Activated CD4-positive, CD25-positive, alpha-beta regulatory T cell treated with anti-CD3 and anti-CD28 coated beads, Interleukin-2, amount 50 U/mL, for 24 hours (primary cell): ENCODE measurements at places on chromosomes 5 and 9.

DNA sequence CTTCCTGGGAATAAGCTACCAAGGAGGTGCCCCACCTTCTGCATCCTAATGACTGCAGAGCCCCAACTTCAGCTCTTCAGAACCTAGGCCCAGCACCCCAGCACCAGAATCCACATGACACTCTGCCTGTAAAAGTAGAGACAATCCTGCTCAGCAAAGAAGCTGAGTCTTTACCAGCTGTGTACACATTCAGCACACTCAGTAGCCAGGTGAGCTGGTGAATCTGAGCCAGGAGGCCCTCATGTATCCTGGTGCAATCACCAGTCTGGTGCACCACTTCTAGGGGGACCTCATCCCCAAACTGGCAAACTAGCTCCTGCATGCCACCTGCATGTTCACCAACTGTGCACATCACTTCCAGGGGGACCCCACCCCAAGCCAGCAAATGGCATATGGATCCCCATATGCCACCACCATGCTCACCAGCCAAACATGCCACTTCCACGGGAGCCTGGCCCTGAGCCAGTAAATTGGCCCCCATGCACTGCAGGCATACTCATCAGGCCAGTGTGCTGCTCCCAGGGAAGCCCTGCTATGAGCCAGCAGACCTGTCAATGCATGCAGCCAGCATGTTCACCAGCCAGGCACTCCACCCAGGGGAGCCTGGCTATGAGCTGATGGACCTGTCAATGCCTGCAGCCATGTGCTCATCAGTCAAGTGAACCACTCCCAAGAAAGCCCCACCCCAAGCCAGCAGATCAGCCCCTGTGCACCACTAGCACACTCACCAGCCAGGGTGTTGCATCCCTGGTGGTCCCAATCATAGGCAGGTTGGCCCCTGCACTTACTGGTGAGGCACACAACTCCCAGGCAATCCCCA, 15.6 kb upstream of the BTNL9 start:
- no peak for ATAC-seq

DNA sequence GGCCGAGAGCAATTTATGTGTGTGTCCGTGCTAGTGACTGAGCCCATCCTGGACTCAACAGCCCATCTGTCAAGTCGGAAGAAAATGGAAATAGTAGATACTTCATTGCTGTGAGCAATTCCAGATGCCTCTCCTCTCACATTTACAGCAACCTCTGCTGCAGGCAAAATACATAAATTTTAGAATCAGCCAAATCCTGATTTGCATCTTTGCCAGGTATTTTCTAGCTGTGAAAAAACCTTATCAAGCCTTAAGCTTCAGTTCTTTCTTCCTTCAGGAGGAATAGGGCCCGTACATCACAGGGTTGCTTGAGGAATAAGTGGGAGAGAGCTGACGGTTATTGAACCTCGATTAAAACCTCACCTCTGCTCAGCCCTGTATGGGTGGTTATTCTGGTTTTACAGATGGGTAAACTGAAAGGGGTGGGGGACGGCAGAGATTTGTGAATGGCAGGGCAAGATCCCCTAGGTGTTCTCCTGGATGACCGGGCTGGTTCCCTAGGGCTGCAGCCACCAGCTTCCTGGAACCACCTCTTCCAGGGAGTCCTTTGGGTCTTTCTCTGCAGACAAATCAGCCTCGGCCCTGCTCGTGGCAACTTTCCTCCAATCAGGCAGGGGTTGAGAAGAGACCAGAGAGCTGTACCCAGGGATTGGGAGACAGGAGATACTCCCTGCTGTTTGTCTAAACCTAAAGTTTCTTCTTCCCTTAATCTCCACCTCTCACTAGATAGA, 5.3 kb upstream of the MSX2 start:
- no peak for ATAC-seq

DNA sequence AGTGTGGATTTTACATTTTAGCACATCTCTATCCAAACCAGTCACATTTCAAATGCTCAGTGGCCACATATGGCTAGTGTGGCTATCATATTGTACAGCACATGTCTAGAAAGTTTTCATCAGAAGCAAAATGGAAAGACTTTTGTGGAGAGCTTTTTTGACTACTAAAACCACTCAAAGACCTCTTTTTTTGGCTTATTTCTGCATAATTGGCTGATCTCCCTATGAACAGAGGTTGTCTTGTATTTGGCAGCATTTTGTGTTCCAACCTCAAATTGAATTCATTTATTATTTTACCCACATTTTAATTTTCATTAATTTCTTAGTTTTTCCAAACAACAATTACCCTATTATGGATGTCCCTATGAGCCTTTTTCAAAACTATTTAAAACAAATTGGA, 395.7 kb downstream of the TLE1 start:
- no peak for ATAC-seq

DNA sequence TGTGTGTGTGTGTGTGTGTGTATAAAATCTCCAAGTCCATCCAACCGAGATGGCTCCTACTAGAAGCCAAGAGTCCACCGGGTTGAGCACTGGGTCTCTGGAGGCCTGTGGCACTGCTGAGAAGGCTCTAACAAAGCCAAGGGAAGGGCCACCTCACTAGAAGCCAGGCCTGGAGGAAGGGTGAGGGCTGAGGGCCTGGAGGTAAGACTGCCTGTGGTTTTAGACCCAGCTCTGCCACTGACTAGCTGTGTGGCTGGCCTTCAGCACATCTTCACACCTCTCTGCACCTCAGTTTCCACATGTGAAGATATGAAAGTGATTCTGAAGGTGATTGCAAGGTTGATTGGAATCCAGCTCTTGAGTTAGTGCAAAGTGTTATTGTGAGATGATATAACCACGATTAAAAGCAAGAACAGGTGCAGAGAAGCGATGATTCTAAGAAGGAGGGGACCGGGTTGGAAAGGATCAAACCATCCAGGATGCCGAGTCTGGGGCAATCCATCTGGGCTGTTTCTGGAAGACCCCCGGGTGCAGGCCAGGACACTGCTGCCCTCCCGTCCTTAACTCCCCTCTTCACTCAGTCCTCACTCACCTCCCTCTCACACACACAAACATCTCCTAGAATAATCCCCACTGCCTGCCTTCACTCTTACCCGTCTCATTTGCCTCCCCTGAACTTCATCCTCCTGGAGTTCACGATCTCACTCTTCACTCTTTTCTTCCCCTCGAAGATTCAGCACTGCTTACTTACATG, 2.3 kb downstream of the IL4 start:
- no peak for ATAC-seq

DNA sequence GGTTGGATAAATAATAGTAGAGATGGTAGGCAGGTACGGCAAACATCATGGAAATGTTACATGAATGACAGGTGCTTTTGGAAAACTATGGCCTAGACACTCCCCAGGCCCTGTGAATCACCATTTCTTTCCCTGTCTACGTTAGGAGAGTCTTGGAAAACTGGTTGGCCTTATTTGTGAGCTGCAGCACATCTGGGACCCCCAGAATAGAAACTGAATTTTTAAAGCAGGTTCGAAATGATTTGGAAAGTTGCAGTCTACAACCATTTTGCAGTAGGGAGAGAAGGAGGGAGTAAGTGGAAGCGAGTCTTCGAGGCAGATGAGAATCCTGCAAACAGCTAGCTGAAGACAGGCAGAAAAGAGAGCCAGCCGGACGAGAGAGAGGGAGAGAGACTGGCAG, 13.0 kb downstream of the C1QTNF2 start:
- no peak for ATAC-seq

GRCh38 chr9:33165263-33166151, 1.6 kb downstream of the B4GALT1 start:
- ATAC-seq = peak; percentile 12

DNA sequence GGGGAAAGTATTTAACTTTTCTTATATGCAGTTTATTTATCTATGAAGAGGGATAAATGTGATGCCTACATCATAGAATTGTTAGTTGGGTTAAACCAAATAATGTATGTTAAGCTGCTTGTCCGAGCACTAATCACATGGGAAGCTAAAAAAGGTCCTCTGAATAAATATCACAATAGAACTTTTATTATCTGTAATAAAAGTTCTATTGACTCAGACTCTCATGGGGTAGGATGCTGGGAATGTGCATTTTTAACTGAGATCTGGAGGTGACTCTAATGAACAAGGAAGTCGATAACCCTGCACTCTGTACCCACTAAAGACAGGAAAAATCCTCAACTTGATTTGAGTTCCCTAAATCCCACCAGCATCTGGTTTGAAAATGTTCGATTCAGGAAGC, 205.9 kb upstream of the IL12B start:
- no peak for ATAC-seq

DNA sequence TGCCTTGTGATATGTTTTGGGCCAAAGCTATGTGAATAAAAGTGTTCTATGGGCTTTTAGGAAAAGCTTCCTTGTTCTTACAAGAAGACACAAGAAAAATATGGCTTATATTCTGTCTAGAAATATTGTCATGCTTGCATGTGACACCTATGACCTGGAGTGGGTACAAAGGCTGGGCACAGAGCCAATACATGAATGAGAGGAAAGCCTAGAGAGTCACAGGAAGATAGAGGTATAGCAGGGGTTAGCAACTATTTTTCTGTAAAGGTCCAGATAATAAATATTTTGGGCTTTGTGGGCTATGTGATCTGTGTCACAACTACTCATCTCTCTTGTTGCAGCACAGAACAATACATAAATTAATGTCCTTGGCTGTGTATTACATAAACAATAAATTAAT, 196.6 kb upstream of the CD180 start:
- no peak for ATAC-seq

DNA sequence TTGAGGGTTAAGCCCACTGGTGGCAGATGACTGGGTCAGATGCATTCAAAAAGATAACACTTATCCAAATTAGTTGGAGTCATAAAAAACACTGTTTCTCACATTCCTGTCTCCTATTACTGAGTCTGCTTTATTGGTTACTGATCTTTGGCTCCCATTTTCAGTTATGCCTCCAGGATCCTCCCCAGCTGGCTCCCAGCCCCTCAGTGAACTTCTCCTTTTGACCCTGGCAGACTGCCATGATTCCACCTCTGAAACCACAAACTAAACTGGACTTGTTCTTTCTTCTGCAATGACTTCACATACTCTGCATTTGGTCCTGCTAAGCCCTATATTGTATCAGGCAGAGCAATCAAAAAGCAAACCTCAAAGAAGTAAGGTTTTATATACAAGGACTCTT, 860.8 kb upstream of the DMAC1 start:
- no peak for ATAC-seq

DNA sequence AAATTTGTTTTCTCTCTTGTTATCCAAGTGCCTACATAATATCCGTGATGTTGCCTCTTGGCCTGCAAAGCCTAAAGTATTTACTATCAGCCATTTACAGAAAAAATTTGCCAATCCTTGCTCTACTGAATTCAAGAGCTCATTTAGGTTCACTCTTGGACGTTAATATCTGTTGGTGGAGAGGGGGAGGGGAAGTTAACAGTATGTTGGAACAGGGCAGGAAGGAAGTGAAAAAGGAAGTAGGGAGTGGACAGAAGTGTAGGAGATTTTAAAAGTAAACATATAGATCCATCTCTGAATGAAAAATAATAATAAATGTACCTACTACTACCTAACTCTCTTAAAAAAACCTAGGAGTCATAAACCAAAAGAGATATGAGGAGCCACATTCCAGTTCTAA, 32.8 kb downstream of the ZNF608 start:
- no peak for ATAC-seq

- ATAC-seq = no peak
Observed at GRCh38 chr9:93261281-93261680, 77.3 kb downstream of the WNK2 start.

- no peak for ATAC-seq
Observed at GRCh38 chr9:113885183-113886025, 9.3 kb downstream of the ZNF618 start.

DNA sequence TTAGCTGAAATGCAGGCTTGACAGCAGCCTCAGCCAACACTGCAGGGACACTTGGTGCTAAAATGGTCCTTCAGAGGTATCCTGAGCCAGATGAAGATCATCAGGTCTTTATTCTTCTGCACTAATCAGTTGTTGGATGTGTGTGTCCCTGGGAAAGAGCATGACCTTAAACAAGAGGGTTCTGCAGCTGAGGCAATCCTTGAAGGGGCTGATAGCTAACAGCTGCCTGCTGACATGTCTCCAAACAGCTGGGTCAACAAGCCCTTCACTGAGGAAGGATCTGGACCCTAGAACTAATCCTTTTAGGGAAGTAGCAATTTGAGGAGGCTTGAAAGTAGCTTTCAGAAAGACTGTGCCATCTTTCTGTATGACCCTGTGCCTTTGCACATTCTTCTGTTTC, 376.3 kb upstream of the ACTBL2 start:
- ATAC-seq = no peak

DNA sequence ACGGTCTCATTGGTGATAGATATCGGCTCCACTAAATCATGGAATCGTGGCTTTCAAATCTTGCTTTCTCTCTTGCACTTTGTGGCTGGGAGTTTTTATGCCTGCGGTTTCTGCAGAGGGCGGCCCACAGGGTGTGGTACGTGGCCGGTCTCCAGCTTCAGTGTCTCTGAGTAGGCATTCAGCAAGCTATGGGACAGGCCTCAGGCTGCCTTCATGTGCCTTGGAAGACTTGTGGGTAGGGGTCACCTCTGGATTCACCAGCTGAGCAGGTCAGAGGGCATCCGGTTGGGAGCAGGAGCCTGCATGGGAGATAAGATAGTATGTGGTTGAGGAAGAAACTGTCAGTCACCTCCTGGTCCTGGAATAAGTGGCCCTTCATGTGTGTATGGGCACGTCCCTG, 47.7 kb downstream of the AMBP start:
- no peak for ATAC-seq

DNA sequence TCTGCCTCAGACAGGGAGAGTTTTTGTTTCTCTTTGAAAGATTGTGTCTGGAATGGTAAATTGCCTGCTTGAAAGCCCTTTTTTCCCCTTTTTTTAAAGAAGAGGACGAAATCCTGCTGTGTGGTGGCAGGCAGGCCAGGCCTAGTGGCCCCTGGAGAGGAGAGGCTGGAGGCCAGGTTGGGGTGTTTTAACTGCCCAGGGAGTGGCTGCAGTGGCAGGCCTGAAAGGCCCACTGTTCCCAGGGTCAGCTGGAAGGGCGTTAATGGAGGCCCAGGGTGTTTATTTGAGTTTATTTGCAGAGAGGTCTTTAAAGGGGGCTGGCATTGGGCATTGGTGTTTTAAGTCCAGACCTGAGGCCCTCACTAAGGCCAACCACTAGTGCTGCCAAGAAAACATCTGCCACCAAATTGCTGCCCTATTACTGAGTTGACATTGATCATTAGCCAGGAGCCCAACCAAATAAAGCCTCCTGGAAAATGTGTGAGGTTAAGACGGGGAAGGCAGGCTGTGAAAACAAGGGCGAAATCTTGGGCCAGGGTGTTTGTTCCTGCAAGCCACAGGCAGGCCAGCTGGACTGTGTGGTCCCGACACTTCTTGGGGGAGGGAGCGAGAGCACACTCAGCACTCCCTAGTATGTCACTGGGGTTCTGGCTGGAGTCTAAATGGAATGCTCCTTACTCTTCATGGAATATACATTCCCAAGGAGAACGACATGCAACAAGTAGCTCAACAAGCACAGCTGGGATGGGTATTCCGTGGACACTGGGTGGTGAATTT, 5.0 kb downstream of the JADE2 start:
- no peak for ATAC-seq

- ATAC-seq = no peak
Observed at GRCh38 chr9:14455243-14455642, 141.3 kb upstream of the NFIB start.

- no peak for ATAC-seq
Observed at GRCh38 chr9:126859111-126859510, 1.3 kb upstream of the ZBTB34 start.

GRCh38 chr5:138033386-138033808, 518 bp upstream of the FAM13B start:
- no peak for ATAC-seq
